ENCODE measurements at places on chromosomes 3 and 15. TPM values are rescaled to one million over a fixed set of nuclear protein-coding genes. Genes with fewer than 3 reads are reported as not detected.

FHIT gene
- 4.1 TPM for polyA plus RNA-seq

GXYLT2 gene
- polyA plus RNA-seq = 0.26 TPM

GRCh38 chr3:171213178-171213577, 186.7 kb upstream of the SLC2A2 start:
- no peak for DNase-seq

GRCh38 chr15:88083811-88084760, 172.5 kb downstream of the NTRK3 start:
- DNase-seq = no peak

KCNH8 gene
- 1.1 TPM for polyA plus RNA-seq

GRM7 gene
- polyA plus RNA-seq = 0.02 TPM

SPINT1 gene
- polyA plus RNA-seq = 4.8 TPM

- DNase-seq = no peak
These were observed 116.4 kb downstream of the EBLN2 start for GRCh38 chr3:73177827-73178226.

DNA sequence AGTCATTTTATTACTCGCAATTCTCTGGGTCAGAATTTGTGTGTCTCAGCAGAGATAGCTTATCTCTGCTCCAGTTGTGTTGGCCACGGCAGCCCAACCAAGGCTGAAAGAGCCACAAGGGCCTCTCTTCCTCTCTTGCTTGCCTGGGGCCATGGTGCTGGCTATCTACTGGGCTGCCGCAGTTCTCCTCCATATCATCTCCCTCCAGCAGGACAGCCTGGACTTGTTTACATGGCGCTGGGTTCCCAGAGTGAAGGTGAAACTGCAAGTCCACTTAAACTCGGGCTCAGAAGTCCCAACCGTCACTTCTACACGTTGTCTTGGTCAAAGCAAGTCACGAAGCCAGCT, 134.8 kb downstream of the UACA start:
- no peak for DNase-seq

GRCh38 chr3:68759526-68760035, 172.8 kb downstream of the TAFA4 start:
- DNase-seq = no peak

- peak; percentile 9 for DNase-seq
These were observed 55.2 kb downstream of the RBPMS2 start for GRCh38 chr15:64720188-64720587.

DNA sequence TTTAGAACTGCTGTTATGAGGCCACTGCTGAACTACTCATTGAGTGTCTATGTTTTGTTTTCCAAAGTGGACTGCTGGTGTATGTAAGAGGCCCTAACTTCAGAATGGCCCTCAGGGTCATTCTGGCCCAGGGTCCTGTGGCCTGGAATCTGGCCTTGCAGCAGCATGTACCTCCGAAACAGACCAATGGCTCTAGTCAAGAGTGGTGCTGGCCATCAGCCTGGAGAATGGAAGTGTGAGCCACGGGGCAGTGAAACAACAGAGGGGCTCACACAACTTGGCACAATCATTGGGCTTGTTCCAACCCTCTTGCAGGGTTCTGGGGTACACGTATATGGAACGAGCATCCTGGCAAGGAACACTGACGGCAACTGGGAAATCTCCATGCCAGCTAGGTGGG, 40.5 kb downstream of the SCN5A start:
- DNase-seq = peak; percentile 28

IMPG2 gene
- polyA plus RNA-seq = 0.10 TPM

HRH1 gene
- polyA plus RNA-seq = 0.15 TPM

VPS39 gene
- 47.6 TPM for polyA plus RNA-seq

GRCh38 chr3:125048282-125048681, 7.5 kb downstream of the HEG1 start:
- DNase-seq = no peak

WHAMM gene
- polyA plus RNA-seq = 5.7 TPM

DNA sequence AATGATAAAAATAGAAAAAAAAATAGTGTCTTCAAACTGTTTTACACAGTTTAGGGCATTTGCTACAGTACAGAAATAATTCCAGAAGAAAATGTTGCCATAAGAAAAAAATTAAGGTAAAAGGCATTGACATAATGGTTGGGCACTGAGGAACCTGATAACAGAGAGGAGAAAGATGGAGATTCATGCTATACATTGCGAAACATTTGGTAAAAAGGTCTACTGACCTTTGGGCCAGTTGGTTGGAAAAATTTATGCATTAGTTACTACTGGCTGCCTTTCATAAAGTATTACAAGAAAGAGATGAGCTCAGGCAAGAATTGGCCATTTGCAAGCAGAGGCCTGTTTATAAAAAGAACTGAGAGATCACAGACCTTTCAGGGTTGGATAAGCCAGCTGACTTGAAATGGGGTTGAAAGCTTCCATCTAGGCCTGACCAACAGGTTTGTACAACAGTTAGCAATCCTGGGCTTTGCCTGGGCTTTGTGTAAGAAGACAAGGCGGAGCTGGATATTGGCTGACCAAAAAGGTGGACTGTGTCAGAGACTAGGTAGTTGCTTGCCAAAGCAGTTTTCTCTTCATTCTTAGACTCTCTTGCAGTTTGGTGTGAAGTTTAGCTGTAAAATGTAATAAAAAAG, 166.6 kb upstream of the MCTP2 start:
- DNase-seq = no peak

ATP10A gene
- polyA plus RNA-seq = 1.0 TPM

DNA sequence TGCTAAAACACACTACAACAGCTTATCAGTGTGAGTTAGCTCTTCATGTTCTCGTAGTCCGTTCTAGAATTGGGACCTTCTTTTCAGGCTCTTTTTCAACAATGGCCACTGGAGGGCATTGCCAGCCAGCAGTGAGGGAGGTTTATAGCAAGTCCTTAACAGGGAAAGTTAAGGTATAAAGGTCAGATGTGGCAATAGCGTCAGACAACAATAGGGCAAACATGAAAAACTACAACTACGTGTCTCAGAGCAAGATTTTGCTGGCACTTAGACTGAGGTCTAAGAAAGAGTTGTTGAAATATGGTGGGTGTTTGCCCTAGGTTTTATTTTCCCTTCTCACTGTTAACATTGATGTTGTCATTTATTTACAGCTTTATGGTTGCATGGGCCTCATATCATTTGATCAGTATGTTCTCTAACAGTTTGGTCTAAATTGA, 161.4 kb downstream of the GMNC start:
- no peak for DNase-seq

DNA sequence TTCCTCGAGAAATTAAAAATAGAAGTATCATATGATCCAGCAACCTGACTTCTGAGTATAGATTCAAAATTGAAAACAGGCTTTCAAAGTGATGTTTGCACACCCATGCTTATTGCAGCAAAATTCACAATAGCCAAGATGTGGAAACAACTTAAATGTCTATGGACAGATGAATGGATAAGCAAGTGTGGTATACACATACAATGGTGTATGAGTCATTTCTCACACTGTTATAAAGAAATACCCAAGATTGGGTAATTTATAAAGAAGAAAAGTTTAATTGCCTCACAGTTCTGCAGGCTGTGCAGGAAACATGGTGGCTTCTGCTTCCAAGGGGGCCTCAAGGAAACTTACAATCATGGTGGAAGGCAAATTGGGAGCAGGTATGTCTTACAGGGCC, 100.8 kb downstream of the KLF13 start:
- DNase-seq = no peak

GRCh38 chr3:66997560-66998112, 471 bp upstream of the KBTBD8 start:
- peak; percentile 99 for DNase-seq

PLSCR2 gene
- polyA plus RNA-seq = not detected

DNA sequence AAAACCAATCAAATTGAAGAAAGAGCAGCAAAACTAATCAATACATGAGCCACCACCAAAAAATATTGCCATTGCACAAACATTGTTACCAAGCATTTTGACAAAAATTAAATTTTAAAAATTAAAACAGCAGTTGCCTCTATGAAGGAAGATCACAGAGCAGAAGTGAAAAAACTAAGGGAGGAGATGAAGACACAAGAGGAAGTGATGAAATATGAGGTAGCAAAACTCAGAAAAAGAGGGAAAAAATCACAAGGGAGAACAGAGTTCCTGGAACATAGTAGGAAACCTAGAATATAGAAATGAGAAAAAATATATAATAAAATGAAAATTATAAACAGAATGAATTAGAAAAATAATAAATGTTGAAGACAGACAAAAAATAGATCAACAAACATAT, 7.3 kb upstream of the SERPINI2 start:
- DNase-seq = no peak

GRCh38 chr3:73213896-73214295, 152.4 kb downstream of the EBLN2 start:
- DNase-seq = no peak

ZNF80 gene
- polyA plus RNA-seq = 0.14 TPM

- no peak for DNase-seq
These were observed 17.9 kb upstream of the NIT2 start for GRCh38 chr3:100316641-100317069.

ACSBG1 gene
- 0.33 TPM for polyA plus RNA-seq

- no peak for DNase-seq
These were observed 31.1 kb downstream of the MME start for GRCh38 chr3:155110996-155111901.

SLCO2A1 gene
- 6.7 TPM for polyA plus RNA-seq

DNA sequence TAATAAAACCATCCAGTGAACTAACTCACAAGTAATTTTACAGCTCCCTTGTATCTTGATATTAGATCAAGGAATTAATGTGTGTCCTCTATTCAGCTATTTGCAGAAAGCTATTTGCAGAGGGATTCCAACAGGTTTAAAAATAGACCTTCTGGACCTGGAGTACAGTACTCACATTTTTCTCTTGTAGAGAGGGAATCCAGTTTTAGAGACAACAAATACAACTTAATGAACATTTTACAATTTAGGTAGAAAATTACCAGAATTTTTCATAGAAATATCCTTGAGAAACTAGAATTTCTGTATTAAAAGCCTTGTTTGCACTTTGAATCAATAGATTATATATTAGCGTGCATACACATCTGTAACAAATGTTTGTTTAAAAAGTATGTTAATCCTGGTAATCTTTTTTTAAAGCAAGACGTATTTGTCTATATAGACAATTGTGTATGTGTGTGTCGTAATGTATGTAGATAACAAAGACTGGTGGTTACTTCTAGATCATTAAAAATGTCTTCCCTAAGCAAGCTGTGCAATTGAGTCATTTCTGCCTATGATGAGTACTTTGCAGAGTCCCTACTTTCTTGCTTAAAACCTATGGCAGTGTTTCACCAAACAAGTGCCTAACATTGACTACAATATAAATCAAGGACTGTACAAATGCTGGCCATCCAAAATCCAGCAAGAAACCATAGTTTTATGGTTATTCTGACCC, 57.9 kb downstream of the PPP2R3A start:
- DNase-seq = no peak

GRCh38 chr3:177744873-177745606, 547.8 kb upstream of the TBL1XR1 start:
- DNase-seq = no peak

DNA sequence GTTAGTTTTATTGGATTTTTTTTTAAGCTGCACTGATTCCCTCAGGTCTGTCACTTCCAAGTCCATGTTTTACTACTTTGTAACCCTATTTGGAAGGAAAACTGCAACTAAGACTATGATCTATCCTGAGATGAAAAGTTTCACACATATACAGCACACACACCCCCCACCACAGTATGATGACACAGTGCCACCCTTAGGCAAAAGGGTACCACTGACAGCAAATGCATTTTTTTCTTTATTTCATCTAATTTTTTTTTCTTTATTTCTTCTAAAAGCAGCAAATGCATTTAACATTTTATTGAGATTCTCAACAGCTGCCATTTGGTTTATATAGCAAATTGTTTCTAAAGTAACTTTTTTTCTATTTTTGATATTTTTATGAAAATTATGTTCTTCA, 21.2 kb downstream of the NGRN start:
- no peak for DNase-seq

GOLGA6B gene
- not detected for polyA plus RNA-seq

KY gene
- polyA plus RNA-seq = not detected

- no peak for DNase-seq
These were observed 34.6 kb downstream of the HSPBAP1 start for GRCh38 chr3:122758877-122759560.

P2RY1 gene
- polyA plus RNA-seq = 0.39 TPM

- DNase-seq = peak; percentile 91
These were observed 118.7 kb upstream of the SMAD3 start for GRCh38 chr15:66946578-66947164.

DNA sequence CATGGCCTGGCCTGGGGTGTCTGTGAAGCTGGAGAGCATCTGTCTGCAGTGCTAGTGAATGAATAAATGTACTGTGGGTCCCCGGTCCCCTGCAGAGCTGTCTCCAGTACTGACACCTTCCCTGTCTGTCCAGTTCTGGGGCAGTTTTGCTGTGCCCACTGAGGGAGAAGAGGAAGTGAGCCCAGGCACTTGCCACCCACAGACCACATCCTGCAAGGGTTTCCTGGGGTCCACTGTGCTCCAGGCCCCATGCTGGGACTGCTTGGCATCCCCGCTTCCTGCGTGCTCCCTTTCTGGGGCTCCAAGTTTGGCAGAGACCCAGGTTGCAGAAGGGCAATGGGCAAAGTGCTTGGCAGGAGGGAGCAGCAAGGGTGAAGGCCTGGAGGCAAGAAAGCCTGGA, 4.9 kb upstream of the SLC6A6 start:
- no peak for DNase-seq

GRCh38 chr3:71245971-71246880, 337.3 kb downstream of the FOXP1 start:
- DNase-seq = no peak

DNA sequence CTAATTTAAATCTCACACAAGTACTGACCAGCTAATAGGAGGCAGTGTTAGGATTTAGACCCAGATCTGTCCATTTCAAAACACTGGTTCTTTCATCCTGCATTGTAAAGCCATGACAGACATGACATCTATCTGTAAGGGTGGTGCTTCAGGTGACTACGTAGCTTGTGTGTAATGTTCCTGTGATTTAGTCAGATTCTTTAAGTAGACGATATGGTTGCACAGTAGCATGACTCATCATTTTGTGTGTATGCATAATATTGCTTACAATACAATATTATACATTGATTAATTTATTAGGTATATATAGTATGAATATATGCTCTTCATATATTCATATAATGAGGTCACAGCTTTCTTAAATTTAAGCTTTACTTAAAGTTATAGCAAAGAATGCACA, 628.5 kb downstream of the GRM7 start:
- DNase-seq = no peak

GRCh38 chr15:94744080-94744793, 512.9 kb downstream of the MCTP2 start:
- DNase-seq = no peak

GRCh38 chr3:14295801-14296200, 106.6 kb upstream of the SLC6A6 start:
- no peak for DNase-seq

GRCh38 chr3:79019137-79019923, 748.5 kb downstream of the ROBO1 start:
- peak; percentile 80 for DNase-seq

Measured in spleen (tissue), 13 donors.